Peyer's patch (tissue), 4 donors: ENCODE measurements at places on chromosomes 4 and X. TPM values are rescaled to one million over a fixed set of nuclear protein-coding genes. Genes with fewer than 3 reads are reported as not detected.

NXF2B gene
- total RNA-seq = not detected

DNA sequence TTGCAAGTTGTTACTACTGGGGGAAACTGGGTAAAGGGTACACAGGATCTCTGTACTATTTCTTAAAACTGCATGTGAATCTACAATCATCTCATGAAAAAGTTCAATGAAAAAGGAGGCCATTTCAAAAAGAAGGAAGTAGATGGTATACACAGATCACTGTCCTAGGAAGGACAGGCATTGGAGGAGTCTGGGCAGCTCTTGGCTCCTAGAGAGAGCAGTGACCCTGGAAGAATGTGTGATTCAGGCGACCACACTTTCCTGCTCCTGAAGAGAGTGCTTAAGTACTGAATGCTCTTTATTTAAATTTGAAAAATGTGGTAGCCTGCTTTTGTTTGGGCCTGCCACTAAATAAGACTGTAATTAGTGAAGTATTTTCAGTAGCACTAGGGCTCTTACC, 318.1 kb upstream of the CASK start:
- no peak for DNase-seq

- DNase-seq = no peak
Observed at GRCh38 chrX:123881330-123881729, 21.5 kb downstream of the XIAP start.

GRCh38 chr4:125091-125771, 930 bp downstream of the ZNF718 start:
- DNase-seq = peak; percentile 57

DNA sequence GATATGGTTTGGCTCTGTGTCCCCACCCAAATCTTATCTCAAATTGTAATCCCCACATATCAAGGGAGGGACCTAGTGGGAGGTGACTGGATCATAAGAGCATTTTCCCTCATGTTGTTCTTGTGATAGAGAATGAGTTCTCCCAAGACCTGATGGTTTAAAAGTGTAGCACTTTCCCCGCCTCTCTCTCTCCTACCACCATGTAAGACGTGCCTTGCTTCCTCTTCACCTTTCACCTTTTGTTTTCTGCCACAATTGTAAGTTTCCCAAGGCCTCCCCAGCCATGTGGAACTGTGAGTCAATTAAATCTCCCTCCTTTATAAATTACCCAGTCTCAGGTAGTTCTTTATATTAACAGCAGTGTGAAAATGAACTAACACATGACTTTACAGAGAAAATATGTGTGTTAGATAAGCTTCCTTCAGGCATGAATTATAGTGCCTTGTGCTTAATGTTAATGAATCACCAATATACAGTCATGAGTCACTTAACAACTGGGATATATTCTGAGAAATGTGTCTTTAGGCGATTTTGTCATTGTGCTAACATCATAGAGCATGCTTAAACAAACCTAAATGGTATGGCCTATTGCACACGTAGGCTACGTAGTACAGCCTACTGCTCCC, 37.9 kb downstream of the PDGFC start:
- no peak for DNase-seq

- no peak for DNase-seq
Observed at GRCh38 chrX:13719192-13719856, 15.1 kb downstream of the TRAPPC2 start.

DNA sequence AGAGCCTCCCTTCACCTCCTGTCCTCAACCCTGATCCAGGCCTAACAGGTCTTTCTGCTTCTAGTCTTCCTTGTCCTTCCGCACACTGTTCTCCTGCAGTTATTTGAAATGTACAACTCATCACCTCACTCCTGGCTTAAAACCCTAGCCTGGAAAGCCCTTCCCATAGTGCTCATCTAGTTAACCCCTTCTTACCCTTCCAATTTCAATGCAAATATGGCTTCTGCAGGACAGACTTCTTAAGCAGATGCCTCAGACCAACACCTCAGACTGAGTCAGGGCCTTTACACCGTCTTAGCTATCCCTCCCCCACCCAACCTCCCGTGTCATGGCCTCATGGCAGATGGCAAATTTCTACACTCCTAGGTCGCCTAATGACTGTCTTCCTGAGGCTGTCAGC, 130.4 kb downstream of the BCOR start:
- DNase-seq = no peak

PCYT1B gene
- total RNA-seq = not detected

DNA sequence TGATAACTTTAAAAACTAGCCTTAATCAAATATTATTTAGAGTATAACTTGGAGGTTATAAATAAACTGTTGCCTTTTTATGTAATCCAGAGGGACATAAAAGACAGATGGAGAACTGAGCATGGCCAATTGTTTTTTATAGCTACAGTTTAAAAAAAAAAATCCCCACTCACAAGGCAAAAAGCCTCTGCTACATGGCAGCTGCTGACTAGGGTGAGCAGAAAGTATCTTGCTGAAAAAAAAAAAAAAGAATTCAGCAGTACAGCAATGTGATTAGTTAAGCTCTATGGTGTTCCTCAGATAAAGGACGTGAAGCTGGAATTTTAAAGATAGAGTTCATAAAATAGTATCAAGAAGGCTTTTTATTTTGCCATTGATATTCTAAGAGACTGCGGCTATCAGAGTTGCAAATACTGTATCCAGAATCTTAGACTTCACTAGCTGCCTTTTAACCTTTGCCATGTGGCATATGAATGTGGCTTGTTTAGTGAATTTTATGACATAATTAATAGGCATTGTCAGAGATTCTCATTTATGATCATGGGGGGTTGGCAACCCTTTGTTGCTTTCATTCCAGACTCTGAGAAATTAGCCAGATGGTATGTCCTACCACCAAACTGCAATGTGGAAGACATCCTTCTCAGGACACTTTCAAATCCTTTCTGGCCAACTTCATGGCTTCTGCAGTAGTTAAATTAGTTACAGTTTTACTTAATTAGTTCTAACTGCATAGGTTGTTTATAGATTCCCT, 498.0 kb downstream of the STPG2 start:
- no peak for DNase-seq

DNA sequence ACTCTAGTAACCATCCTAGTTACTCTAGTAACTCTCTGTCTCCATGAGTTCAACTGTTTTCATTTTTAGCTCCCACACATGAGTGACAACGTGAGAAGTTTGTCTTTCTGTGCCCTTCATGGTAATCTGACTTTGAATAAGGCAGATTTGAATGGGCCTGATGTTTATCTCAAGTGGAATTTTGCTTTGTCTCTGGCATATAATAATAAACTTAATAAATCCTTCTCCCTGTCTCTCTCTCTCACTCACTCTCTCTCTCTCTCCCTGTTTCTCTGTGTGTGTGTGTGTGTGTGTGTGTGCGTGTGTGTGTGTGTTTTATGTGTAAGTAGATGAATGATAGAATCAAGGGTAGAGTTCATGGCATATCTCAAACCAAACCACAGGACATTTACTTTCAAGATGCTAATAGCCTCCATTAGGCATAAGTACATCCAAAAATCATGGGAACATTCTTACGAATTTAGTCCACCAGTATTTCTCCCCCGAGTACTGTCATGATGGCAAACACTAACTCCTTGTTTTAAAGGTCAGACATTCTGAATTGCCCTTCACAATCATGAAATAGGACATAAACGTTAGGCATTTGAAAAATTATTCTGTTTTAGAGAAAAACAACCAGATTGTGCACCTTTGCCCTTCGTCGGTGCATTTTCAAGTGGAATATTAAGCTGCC, 193.1 kb downstream of the SPATA18 start:
- DNase-seq = no peak

PIR gene
- total RNA-seq = 23.1 TPM

- no peak for DNase-seq
Observed at GRCh38 chrX:68910731-68911428, 82.1 kb downstream of the EFNB1 start.

DNA sequence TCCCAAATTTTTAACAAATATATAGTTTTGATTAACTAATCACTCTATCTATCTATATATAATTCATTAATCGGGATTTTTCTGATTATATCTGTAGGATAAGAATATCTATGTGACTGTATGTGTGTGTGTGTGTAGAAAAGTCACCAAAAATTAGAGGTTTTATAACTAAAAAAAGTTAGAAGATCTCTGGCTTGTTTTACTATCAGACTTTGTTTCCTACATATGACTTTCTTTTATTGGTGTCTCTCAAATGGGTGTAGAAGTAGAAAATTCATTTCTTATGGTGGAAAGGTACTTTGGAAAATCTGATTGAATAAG, 26.7 kb upstream of the TMPRSS11D start:
- no peak for DNase-seq

SATL1 gene
- not detected for total RNA-seq
